ENCODE measurements at places on chromosomes 16 and 17.
A peak's percentile ranks its signal among the peaks of the same experiment; 100 is the strongest.

DNA sequence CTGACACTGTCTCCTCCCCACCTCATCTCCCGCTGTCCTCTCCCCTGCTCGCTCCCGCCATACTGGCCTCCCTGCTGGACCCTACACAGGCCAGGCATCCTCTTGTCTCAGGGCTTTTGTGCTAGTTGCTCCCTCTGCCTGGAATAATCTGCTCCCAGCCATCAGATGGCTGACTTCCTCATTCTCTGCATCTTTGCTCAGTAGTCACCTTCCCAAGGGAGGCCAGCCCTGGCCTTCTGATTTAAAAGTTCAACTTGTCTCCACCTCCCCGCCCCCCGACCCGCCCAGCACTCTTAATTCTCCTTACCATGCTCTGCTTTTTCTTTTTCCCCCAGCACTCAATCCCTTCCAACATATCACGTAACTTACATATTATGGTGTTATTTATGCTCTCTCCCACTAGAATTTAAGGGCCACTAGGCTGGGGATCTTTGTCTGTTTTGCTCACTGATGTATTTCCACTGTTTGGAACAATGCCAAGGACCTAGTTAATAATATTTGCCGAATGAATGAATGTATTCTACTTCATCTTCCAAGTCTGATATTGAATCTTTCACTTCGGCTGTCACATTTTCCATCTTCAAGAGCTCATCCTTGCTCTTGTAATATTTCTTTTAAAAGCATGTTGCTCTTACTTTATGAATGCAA, 178.3 kb downstream of the CDK5R1 start:
- DNase-seq: no peak

DNA sequence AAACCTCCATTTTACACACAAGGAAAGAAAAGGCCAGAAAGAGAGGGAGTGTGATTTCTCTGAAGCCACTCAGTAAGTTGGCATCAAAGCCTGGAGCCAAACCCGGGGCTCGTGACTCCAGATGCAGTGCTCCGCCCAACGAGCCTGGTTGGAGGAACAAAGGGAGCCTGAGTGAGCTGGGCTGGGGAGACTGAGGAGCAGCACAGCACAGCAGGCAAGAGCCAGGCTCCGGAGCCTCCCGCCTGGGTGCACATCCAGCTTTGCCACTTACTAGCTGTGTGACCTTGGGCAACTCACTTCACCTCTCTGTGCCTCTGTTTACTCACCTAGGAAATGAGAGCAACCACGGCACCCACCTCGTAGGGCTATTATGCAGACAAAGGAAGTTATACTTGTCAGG, 5.6 kb downstream of the GSG1L start:
- DNase-seq: no peak

GRCh38 chr17:14790521-14790920, 474.6 kb downstream of the PMP22 start:
- no peak for DNase-seq

- no peak for DNase-seq
Observed at GRCh38 chr17:45306623-45307022, 10.2 kb downstream of the MAP3K14 start.

- DNase-seq: no peak
Observed at GRCh38 chr16:86515777-86516622, 5.7 kb downstream of the FOXF1 start.

GRCh38 chr17:71866095-71866494, 254.7 kb upstream of the SOX9 start:
- DNase-seq: no peak

GRCh38 chr16:79519448-79519847, 81.1 kb downstream of the MAF start:
- DNase-seq: peak; percentile 91

GRCh38 chr17:14359163-14360020, 58.5 kb downstream of the HS3ST3B1 start:
- DNase-seq: no peak

- DNase-seq: no peak
Observed at GRCh38 chr16:11836650-11837244, 14.6 kb downstream of the RSL1D1 start.
